ENCODE measurements at places on chromosomes 2 and 18.

- no peak for DNase-seq
These were observed 443.6 kb downstream of the NBAS start for GRCh38 chr2:15117409-15118050.

GRCh38 chr2:20578266-20578894, 72.5 kb downstream of the HS1BP3 start:
- no peak for DNase-seq

GRCh38 chr2:45734952-45735351, 83.5 kb downstream of the PRKCE start:
- no peak for DNase-seq

DNA sequence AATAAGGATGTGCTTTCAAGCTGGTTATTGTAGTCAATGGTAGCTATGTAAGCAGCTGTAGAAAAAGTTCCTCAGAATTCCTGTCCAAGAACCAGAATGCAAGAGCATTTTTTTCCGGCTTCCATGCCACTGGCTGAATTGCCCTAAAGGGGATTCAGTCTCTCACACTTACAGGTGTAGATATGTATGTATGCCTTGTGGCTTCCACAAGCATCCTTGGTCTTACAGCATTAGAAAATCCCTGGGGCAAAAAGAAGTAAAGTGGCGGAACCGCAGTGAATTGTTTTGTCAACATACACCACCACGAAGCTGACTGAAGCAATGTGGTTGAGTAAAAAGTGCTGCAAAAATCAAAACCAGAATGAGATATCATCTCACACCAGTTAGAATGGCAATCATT, 54.6 kb downstream of the FANCL start:
- no peak for DNase-seq

GRCh38 chr2:29606104-29607037, 315.0 kb downstream of the ALK start:
- no peak for DNase-seq

GRCh38 chr18:23384778-23385736, 68.0 kb upstream of the RIOK3 start:
- DNase-seq, result no peak

DNA sequence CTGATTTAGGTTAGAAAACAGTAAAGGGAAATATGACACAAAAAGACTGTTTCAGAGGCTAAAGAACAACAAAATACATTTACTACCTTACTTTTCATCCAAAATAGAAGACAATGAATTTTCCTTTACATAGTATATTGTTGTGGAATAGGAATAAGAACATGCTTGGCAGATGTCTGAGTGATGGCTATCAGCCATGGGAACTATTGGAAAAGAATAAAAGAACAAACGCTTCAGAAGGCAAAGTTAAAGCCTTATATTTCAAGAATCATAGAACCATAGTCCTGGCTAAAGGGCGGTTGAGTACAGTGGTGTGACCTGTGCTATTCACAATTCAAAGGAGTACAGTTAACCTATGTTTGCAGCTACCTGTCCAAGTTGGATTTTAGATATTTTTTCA, 73.9 kb upstream of the NRXN1 start:
- no peak for DNase-seq

GRCh38 chr18:3508576-3509549, 58.9 kb downstream of the TGIF1 start:
- no peak for DNase-seq

GRCh38 chr18:57807336-57808117, 4.4 kb upstream of the ATP8B1 start:
- DNase-seq, result no peak

DNA sequence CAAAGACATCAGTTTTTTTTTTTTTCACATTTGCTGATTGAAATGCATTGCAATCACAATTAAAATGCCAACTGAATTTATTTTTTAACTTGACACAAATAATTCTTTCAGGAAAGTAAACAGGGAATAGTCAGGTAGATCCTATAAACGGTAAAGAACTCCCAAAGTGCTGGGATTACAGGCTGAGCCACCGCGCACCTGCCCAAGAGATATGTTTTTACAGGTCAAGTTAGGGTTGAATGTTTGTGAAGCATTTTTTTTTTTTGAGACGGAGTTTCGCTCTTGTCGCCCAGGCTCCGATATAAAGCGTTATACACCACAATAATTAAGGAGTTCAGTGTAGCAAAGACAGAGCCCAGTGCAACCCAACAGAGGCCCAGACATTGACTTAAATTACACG, 15.1 kb downstream of the ITM2C start:
- DNase-seq, result no peak

DNA sequence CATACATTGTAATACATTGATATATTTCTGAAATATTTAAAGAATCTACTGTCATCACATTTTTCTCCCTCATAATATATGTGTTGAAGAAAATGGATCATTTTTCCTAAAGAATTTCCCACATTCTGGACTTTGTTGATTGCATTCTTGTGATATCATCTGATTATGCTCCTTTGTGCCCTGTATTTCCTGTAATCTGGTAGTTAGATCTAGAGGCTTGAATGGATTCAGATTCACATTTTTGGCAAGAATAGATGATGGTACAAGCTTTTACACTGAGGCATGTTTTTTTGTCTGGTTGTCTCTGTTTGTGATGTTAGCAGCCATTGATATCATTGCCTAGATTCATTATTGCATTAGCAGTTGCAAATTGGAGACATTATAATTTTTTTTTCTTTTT, 13.4 kb downstream of the UBXN2A start:
- no peak for DNase-seq

- no peak for DNase-seq
These were observed 17.8 kb downstream of the SMAD7 start for GRCh38 chr18:48932822-48933510.

- DNase-seq, result no peak
These were observed 280.1 kb downstream of the PTH2R start for GRCh38 chr2:208686665-208687064.

DNA sequence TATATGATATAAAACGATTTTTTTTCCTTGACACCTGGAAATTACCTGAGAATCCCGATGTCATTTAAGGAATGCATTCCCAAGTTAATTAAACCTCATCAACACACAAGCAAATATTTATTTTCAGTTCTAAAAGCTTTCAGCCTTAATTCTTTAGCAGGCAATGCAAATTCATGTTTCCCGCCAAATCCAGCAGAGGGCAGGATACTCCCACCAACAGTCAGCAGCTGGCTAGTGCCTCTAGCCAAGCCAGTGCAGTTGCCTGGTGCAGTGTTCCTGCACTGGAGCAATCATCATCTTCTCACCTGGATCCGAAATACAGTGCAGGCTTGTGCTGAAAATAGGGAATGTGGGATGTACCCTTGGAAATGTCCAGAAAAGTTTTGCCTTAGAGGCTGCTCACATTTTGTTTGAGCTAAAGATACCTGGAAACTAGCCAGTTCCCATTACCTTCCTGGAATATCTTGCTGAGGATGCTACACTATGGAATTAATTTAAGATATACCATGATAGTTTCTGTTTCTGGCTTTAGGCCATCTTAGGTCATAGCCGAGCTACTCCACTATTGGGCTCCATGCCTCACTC, 48.4 kb upstream of the CYTIP start:
- peak; percentile 52 for DNase-seq

DNA sequence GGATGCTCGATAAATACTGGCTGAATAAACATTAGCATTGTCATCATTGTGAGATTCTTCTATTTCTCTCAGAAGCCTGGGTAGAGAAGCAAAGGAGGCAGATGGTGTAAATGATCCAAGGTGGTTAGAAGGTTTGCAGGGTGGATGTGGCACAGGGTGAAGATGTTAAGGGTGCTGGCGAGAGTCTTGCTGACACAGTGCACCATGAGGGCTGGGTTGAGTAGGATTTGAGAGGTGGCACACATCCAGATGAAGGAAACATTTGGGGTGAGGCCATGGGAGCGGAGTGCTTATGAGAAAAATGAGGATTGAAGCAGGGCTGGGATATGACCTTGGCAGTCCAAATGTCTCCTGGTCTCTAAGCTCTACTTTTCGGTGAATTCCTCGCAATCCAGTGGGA, 17.8 kb upstream of the CPO start:
- no peak for DNase-seq

DNA sequence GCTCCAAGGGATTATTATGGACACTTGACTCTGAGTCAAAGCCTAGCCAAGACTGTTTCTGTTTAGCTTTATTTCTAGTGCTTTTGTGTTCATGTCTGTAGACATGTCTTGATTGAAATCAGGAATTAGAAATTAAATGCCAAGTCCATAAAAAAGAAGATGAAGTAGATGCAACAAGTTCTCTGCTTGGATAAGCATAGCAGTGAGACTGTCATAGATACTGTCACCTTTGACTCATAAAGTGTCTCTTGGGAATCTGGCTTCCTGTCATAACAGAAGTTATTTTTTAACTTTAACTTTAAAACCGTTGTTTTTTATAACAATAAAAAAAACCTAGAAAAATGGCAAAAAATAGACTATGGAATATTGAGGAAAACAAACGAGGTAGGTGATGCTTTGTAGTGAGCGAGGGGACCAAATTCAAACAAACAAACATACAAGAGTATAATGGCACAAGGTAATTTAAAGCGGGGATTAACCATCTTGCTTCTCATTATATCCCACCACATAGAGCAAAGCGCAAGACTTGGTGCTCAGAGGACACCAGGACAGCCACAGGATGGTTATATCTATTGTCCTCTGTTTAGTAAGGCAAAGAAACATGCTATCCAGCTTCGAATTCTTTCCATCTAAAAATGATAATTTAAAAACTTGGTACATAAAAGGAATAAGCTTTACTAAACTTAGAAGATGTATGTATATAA, 64.6 kb downstream of the CD226 start:
- DNase-seq, result no peak

DNA sequence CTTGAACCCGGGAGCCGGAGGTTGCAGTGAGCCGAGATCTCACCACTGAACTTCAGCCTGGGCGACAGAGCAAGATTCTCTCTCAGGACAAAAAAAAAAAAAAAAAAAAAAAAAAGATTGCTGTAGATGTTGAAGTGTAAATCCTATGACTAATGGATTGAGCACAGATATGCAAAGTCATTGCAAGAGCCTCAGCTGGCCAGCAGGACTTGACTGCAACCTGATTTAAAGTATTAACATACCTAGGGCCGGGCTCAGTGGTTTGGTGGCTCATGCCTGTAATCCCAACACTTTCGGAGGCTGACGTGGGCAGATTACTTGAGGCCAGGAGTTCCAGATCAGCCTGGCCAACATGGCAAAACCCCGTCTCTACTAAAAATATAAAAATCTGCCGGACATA, 103.4 kb upstream of the MSH2 start:
- no peak for DNase-seq

GRCh38 chr18:73007195-73007914, 139.6 kb upstream of the NETO1 start:
- DNase-seq, result no peak

GRCh38 chr2:240374085-240374907, 61.2 kb upstream of the GPC1 start:
- no peak for DNase-seq

- DNase-seq, result no peak
These were observed 102.3 kb upstream of the EPHA4 start for GRCh38 chr2:221674446-221674845.

GRCh38 chr2:75199428-75200011, at the start of gene TACR1:
Gene TACR1 (minus strand): TSS chr2:75199520. CDS start chr2:75198934, 586 bp downstream.
- DNase-seq, result peak; percentile 13

DNA sequence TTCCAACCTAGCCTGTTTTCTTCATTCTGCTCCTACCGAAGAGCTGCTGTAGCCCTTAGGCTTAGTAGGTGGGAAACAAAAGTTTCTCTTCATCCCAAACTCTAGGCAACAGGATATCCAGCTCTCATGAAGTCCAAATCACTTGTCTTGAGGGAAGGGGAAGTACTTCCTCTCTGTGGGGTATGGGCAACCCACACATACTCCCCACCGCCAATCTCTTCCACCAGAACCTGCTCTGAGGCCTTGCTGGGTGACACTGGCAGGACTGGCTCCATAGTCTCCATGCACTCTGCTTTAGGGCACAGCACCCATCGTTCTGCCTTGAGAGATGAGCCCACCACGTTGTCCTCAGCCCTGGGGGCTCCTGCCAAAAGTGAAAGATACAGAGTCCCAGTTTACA, 173.0 kb downstream of the NCK2 start:
- no peak for DNase-seq

DNA sequence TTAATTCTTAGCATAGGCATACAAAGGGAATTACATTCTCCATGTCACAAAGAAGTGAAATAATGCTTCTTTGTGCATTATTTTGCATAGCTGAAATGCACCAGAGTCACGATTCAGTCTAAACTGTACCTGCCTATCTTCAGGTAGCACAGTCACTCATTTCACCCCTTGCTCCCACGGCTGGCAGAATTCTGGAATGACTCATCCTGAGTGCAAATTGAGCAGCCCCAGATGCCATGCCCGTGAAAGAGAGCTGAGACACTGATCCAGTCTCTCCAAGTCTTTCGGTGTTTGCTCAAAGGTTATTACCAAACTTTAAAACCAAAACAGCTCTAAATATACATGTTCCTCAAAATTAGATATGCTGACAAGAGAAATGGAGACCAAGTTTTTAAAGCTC, 168.3 kb upstream of the POU3F3 start:
- DNase-seq, result no peak

- no peak for DNase-seq
These were observed 45.4 kb upstream of the KIF5C start for GRCh38 chr2:148829618-148830017.

DNA sequence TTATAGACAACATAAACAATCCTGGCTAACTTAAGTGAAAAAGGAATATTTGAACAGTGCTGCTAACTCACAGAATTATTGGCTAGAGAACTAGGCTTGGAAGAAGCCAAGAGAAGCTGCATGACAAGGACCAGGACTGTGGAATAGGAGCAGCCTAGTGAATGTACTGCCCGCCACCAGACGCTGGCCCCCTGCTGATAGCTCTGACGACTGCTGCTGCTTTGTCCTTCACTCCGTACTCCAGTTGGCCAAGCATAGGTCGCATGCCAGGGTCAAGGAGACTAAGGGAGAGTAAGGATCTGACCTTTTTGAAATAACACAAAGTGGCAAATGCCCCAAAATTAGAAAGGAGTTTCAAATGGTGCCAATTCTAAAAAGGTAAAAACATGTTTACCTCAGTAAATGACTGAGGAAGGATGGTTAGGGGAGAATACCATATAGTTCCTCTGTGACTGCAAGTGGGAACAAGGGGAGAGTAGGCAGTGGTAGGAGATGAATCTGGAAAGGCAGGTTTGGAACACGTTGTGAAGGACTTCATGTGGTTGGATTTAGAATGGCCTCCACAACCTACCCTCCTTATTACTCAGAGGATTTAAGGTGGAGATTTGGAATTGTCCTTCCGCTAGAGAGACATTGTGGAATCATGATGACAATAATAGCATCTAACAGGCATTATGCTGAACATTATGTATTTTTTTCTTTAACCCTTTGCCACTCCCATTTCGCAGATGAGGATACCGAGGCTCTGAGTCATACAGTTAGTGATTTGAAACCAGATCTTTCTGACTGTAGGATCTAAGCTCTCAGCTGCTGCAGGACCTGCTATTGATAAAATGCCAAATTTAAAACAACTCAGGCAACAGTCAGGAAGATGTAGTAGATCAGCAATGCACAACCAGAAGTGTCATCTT, 19.5 kb downstream of the STRADB start:
- DNase-seq, result no peak

GRCh38 chr18:64974391-64975125, 776.3 kb upstream of the CDH7 start:
- no peak for DNase-seq
